ENCODE measurements at places on chromosomes 11 and 22.
A peak's percentile ranks its signal among the peaks of the same experiment; 100 is the strongest.

DNA sequence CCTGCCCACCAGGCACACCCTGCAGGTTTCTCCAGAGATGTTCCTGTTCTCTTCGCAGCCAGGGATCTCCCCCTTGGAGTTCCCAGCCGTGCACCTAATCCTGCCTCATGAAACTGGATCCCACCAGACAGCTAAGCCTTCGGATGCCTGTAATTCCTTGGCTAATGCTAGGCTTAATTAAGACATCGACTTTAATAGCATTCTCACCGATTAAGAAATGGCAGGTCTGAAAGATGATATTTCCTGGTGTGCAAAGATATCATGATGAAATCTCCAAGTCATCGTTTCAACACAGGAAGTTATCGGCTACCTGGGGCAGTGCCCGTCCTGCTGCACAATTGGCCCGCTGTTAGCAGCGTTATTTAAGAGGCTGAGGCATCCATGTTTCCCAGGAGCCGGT, 41.5 kb upstream of the CCND1 start:
- peak; percentile 47 for DNase-seq

DNA sequence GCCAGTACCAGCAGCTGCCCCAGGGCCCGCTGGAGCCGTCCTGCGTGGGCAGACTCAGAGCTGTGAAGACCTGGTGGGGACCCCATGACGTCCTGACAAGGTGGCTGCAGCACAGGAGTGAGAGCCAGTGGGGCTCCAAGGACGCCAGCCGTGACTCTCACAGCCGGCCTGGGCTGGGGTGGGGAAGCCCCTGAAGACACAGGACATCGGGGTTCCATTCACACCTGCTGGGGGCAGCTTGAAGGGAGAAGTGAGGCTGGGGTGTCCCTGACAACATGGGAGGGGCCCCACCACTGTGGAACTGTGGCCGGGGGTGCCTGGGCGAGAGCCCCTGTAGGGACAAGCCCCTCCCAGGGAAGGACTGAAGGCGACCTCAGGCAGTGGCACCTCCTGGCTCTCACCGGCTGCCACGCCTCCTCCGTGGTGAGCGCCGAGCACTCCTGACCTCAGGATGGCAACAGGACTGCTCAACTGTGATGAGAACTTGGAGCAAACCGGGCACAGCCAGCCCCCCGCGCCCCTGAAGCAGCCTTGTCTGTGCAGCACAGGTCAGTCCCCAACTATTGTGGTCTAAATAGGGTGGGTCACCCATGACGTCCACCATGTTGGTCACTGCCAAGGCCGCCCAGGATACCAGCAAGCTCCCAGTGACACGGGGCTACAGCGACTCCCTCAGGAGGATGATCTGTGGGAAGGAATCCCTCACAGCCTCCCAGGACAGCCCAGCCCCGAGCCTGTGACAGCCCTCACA, 22.7 kb upstream of the IL17REL start:
- no peak for DNase-seq

DNA sequence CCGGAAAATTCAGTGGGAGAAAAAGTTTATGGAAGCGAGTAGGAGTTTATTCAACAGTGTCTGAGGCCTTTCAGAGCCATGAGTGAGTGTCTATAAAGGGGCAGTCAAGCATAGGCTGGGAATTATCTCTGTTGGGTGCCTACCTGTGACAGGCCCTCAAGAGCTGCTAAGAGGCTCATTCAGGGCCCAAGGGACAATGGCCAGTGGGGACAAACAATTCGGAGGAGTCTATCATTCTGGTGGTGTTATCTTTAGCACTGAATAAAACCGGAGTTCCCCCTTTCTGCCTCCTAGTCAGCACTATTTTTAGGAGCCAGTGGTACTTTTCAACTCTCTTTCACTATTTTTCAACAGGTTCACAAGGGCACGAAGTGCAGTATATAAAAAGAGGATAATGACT, 89.5 kb upstream of the HTATIP2 start:
- no peak for DNase-seq

- DNase-seq: no peak
These were observed 13.0 kb downstream of the TALDO1 start for GRCh38 chr11:760236-760635.

DNA sequence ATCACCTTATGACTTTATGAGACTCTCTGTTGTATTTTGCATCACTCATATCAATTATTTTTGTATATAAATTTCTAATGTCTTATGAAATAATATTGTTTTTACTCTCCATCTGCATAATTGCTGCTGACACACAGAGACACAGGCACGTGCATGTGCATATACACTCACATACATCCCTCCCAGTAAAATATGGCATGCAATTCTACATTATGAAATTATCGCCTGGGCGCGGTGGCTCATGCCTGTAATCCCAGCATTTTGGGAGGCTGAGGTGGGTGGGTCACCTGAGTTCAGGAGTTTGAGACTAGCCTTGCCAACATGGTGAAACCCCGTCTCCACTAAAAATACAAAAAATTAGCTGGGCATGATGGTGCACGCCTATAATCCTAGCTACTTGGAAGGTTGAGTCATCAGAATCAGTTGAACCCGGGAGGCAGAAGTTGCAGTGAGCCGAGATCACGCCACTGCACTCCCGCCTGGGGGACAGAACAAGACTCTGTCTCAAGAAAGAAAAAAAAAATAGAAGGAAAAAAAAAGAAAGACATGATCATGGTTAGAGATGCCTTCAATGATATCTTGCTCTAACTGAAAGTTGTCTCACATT, 96.7 kb upstream of the LUZP2 start:
- no peak for DNase-seq

- no peak for DNase-seq
These were observed 39.1 kb downstream of the SERPIND1 start for GRCh38 chr22:20813056-20813455.

- DNase-seq: no peak
These were observed 1.9 kb downstream of the FAM181B start for GRCh38 chr11:82731691-82732277.

DNA sequence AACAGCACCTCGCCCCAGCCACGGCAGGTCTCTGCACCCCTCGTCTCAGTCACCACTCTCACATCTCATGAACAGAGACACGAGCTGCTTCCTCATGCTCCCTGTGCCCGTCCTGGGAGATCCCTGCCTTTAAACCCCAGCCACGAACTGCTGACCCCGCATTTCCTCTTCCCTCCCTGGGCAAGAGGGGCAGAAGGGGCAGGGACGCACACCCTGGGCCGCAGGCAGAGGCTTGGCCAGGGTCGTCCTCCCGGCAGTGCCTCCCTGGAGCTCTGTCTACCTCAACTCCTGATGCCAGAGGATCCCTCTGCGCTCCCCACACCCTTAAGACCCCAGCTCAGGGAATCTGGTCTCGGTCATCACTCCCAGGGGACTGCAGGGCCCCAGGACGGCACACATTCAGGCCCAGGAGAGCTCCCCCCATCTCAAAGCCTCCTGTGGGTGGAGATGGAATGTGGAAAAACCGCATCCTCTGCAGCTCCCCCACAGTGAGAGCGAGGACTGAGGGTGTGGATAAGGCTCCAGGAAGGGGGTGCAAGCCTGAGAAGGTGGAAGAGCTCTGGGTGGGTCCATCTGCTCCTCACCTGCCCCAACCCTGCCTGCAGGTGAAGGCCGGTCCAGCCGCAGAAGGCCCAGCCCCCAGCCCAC, 1.2 kb downstream of the BID start:
- DNase-seq: peak; percentile 66

DNA sequence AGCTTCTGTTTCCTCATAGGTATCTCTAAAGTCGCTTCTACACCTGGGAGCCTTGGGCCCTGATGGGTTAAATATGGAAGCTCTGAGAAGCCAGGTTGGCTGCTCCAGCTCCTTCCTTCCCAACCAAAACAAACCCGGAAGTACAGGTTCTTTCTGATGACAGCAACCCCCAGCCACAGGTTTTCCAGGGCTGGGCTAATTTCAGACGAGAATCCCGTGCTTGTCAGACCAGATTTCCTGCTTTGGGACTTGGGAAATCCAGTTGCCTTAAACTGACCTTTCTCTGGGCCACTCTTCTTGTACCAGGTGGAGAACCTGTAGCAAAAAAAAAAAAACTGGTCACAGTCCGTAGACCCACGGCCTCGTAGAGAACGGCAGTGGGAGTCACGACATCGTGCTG, 51.9 kb downstream of the RBX1 start:
- DNase-seq: no peak

DNA sequence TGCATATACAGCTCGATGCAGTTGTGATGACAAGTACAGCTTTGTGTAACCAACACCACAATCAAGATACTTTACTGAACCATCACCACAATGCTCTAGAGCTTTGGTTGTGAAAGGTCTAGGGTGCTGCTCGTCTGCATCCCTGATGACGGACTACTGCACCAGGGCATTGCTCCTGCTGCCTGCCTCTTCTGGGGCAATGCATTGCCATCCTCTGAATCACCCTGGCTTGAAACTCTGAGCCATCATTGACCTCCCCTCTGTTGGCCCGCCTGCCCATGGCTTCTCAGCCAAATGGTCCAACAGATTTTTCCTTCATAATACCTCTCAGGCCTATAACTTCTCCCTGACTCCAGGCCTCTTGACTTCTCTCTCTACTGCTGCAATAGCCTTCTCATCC, 77.4 kb upstream of the CSNK2A3 start:
- DNase-seq: no peak

DNA sequence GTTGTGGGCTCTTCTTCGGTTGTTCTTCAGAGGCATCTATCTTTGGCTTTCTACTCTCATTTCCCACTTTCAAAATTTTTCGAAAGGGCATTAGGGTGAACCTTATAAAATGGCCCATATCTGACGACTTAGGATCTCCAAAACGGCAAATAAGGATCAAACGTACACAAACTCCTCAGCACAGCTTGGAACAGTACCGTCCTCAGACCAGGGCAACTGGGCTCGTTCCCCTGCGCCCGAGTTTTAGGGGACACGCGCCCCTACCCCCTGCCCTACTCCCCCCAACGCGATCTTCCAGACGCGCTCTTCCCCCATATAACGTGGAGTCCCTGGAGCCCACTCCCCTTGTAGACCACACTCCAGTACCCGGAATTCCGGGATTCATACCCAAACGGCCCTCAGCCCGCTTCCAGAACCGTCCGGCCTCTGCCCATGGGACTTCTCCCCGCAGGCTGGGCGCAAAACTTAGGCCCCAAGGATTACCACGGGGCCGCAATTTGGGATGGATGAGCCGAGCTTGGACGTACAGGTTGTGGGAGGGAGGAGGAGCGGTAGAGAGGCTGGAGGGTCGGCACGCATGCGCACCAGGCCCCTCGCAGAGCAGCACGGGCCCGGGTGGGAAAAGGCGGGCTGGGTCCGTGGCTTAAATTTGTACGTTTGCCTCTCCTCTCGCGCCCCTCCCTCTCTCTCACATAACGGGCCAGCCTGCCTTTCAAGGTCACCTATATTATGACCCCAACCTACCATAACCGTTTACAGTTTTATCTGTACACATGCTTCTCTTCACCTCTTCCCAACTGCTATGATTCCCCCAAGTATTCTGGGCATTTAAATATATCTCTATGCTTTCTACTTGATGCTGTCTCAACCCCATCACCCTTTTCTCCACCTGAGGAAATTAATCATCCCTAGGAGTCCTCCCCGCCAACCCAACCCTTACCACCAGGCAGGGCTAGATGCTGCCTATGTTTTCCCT, 3.4 kb downstream of the CCDC89 start:
- DNase-seq: peak; percentile 60

DNA sequence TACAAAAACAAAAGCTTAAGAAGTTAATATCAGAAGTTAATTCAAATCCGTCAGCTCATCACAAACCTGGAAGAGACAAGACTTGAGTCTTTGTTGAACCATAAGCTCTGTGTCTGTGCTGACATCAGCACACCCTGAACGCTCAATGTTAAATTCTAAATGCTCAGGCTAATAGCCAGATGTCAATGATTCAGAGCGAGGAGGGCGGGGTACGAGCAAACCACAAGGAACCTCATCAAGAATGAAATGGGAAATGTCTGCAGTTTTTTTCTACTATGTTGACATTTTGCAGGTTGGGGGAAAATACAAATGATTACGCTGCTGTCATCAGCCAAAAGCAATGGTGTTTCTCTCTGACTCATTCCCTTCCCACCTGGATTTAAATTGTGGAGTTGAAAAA, 1057.2 kb downstream of the NTM start:
- peak; percentile 92 for DNase-seq

GRCh38 chr11:71212871-71213559, 39.4 kb downstream of the SHANK2 start:
- no peak for DNase-seq

- DNase-seq: no peak
These were observed at the start of gene TMPRSS4 for GRCh38 chr11:118076754-118077281. Gene TMPRSS4, plus strand, starts transcription at chr11:118077078. Its CDS starts 225 bp downstream, at chr11:118077303.

- DNase-seq: peak; percentile 1
These were observed 15.7 kb upstream of the NXPE4 start for GRCh38 chr11:114610984-114611944.

DNA sequence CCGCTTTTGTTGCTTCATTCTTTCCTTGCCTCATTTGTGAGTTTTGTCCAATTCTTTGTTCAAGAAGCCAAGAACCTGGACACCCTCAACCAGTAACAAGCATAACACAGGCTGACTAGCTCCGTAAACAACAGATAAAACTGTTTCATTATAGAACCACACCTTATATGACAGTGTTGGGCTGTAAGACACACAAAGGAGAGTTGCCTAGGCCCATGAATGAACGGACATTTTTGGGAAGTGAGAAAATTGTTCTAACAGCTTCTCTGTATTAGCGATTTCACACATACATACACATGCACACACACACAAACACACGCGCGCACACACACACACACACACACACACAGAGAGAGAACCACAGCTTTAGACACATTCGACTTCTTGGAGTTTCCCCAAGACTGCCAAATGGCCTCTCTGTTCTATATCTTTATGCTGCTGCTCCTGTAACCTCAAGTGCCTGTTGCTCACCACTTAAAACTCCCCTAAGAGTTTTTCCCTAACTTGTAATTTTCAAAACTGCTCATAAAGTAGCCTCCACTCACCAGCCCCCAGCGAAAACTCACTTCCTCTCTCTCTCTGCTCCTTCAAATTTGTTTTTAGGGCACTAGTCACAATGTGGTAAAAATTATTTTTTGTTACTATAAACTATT, 35.9 kb downstream of the CTSC start:
- DNase-seq: peak; percentile 52

DNA sequence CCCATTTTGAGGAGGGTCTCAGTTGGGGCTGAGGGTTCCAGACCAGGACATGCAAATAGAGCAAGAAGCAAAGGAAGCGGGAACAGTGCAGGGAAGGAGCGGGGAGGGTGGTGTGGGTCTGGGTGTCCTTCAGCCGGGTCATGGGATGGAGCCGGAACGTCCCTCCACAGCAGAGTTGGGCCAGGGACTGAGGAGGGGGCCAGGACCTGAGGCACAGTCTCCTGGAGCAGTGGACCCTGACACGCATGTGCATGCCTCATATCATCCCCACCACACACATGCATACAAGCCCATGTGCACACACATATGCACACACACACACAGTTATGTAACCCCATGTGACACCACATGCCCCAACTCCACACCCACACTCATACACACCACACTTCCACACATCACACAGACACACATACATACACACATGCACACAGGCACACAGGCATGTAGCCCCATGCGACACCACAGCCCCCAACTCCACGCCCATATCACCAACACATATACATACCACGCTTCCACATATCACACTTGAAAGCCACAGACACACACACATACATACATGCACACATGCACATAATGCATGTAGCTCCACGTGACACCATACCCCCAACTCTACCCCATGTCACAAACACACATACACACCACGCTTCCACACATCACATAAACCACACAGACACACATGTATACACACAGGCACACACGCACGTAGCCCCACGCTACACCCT, 1026.6 kb downstream of the BRD1 start:
- DNase-seq: no peak

- DNase-seq: no peak
These were observed 73.9 kb downstream of the CADM1 start for GRCh38 chr11:115430345-115430744.

- no peak for DNase-seq
These were observed 44.9 kb downstream of the ARHGAP8 start for GRCh38 chr22:44797181-44797725.

GRCh38 chr22:46406349-46406748, 70.8 kb downstream of the TRMU start:
- DNase-seq: no peak
